Effector memory CD4-positive, alpha-beta T cell (primary cell): ENCODE measurements at places on chromosomes 16 and 17.

DNA sequence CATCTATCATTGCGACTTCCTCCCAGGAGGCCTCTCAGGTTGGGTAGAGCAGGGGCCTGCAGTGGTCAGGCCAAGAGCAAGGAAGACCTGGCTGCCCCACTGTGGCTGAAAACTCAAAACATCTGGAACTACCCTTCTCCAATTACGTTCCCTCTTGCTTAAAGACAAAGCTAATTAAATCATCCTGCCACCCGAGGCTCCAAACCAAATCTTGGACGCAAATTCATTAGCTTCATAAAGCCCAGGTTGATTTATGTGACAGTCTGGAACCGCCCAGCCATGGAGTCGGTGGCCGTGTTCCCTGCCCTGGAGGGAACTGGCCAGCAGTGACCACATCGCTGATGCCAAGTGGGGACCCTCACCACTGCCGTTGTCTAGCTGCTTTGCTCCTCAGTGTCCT is 21.4 kb downstream of the GRIN2C start:
- DNase-seq, result no peak

DNA sequence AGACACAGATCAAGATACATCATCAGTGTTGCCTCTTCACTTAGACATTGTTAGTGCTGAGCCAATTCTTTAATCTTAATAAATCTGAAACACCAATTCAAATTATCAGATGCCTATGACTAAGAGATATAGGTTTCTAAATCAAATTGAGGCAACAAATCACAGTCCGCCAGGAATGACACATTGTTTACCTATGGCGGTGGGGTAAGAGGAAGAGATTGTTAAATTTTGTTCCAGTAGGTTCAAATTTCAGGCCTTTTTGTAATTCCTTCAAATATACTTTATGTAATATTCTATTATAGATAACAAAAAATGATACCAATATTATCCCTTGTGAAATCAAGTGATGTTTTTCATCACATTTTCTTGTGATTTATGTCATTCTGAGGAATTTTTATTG is 145.9 kb downstream of the CDH8 start:
- no peak for DNase-seq

DNA sequence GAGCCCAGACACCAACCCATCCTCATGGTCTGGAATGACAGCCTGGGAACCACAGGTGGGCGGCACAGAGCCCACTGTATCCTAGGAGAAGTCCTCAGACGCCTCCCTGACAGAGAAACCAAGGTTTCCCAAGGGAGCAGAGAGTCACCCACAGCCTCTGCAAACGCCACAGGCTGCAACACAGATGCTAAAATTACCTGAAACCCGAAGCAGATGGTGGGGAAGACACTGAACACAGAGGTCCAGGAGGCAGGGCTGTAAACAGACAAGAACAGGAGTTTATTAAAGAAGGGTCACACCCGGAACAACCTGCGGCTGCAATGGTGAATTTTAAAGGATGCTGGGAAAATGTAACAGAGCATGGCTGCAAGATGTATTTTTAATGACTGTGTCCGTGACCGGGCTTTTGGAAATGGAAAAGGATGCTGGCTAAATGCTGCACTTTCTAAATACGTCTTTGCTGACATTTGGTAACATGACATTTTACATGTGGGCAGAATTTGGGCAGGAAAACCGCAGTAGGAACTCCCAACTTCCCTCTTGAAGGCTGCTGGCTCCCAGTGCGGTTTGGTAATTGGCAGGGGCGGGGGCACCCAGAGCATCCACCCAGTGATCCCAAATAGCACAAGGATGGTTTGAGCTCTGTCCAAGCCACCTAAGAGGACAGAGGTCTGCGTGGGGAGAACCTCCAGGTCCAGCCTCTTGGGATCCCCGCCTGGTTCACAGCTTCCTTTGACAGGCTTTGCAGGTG is 13.1 kb downstream of the SLC38A8 start:
- DNase-seq, result no peak

GRCh38 chr17:76570457-76570856 is 15.2 kb downstream of the ST6GALNAC2 start:
- DNase-seq, result no peak

GRCh38 chr17:7856811-7857712 is at the start of gene NAA38:
Gene NAA38, minus strand, starts transcription at chr17:7857559. Its CDS starts 96 bp downstream, at chr17:7857463.
- DNase-seq, result peak; percentile 93

GRCh38 chr16:14509055-14509454 is 121.0 kb downstream of the PARN start:
- no peak for DNase-seq

- no peak for DNase-seq
Measured at GRCh38 chr16:69762814-69763598, 874 bp downstream of the WWP2 start.
